ENCODE measurements at places on chromosomes 5 and 9. TPM values are rescaled to one million over a fixed set of nuclear protein-coding genes. Genes with fewer than 3 reads are reported as not detected.

UGT3A1 gene
- not detected for total RNA-seq

GBGT1 gene
- total RNA-seq = 8.5 TPM

OR1J2 gene
- total RNA-seq = not detected

TEK gene
- total RNA-seq = 2.3 TPM

TMED9 gene
- 402 TPM for total RNA-seq

FAM193B gene
- total RNA-seq = 47.8 TPM

GABRA6 gene
- total RNA-seq = not detected

STPG3 gene
- not detected for total RNA-seq

GRCh38 chr9:74431467-74431866 is 65.7 kb upstream of the RORB start:
- DNase-seq = no peak

DNA sequence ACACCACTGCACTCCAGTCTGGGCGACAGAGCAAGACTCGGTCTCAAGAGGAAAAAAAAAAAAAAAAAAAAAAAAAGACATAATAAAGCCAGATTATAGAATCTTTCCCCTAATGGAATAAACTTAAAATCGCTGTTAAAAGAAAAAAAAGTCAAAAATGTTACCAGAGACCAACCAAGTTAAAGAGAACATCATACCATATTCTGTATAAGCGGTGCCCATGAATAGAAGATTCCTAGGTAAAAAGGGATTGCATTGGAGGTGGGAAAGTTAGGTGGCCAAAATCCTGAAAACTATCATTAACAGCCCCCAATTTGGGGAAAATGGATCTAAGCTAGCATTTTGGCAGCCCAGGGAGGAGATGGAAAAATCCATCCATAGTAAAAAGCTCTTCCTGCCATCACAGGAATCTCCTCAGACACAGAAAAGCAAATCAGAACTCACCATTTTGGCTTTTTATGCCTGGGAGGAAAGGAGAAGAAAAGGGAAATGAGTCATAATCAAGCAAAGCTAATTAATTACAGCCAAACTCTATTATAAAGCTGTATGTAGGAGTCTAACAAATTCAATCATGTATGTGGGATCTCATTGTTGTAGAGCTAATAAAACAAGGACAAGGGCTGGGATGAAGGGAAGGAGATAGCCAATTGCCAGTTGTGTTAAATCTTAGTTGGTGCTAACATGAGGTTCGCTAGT is 363.8 kb downstream of the ARL15 start:
- DNase-seq = peak; percentile 6

DNA sequence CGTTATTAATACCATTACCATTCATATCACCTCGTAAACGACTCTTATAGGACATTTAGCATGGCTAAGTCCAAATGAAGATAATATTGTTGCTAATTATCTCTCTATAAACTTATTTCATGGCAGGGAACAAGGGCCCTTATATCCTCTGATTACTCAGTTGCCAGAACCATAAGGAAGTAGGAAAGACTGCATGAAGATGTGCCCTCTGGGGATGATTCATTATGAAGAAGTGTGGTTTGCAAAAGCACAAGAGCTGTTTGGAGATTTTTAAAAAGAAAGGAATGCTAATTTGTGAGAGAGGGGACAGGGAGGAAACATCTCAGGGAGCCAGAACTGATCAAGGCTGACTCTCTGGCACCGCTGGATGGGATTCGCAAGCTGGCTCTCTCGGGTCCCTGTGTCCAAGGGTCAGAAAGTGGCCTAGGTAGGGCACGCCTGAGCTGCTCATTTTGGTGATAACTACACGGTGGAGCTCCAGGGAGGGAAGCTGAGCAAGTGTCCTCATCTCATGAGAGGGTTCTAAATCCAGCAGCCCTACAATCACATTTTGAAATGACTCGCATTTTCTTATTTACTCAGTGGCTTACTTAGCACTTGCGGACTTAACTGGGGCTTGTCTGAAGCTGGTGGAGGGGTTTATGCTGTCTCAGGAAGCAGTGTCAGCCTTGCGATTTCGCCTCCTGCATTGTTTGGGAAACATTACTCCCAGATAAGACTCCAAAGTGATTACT is 136.8 kb downstream of the C5orf15 start:
- DNase-seq = peak; percentile 16

DNA sequence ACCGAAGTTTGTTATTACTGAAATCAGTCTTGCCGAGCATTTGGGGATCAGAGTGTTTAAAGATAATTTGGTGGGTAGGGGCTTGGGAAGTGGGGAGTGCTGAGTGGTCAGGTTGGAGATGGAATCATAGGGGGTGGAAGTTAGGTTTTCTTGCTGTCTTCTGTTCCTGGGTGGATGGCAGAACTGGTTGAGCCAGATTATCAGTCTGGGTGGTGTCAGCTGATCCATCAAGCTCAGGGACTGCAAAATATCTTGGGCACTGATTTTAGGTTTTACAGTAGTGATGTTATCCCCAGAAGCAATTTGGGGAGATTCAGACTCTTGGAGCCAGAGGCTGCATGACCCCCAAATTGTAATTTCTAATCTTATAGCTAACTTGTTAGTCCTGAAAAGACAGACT is 5.4 kb upstream of the ANKRD31 start:
- no peak for DNase-seq

- peak; percentile 65 for DNase-seq
Measured at GRCh38 chr9:115063058-115063845, 54.7 kb downstream of the TNC start.

DNA sequence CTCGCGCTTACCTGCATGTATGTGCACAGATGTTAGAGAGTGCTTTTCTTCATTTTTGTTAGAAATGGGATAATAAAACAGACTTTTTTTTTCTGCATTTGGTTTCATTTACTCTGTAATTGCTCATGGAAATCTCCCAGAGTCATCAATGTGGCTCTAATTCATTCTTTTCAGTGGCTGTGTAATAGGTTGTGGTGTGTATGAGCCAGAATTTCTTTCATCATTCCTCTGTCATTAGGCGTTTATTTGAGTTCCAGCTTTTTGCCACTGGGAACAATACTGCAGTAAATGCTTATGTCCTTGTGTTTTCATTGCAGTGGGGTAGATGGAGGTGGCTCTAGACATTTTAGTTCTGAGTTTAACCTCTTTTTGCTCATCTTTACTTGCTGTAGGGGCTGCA is 118.9 kb downstream of the NXNL2 start:
- peak; percentile 75 for DNase-seq

DNA sequence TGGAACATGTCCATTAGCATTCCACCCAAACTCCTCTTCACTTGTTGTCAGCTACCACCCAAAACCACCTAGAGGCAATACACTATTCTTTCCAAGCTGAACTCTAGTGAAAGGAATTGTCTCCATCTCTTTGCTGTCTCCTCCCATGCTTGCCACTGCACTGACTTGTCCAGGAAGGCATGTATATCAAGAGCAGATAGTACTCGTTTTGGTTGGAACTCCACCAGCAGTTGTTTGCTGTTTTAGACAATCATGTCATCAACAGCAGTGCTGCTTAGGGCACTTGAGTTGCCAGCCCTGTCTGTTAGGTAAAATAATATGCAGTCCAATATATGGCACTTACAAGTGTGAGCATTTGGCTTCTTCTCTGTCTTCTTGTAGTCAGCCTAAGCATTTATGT is 80.0 kb upstream of the SAP30L start:
- peak; percentile 41 for DNase-seq

GRCh38 chr5:42490831-42491230 is 67.6 kb downstream of the GHR start:
- DNase-seq = no peak

- DNase-seq = no peak
Measured at GRCh38 chr9:134612309-134612708, 29.3 kb upstream of the COL5A1 start.

DNA sequence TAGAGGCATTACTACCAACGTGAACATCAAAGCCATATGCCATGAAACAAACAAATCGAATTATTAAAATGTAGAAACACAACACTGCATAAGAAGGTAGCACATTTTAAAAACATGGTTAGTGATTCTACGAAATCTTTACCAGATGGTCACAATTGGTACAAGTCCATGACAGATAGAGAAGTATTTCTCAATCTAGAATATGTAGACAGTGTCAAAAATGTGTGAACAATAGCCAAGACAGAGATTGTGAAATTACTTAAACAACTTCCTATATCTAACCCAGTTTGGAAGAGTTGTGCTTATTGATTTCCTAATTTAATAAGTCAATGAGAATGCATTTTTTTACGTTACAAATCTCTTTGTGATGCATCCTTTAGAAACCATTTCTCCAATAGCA is 1121.6 kb downstream of the MAT2B start:
- no peak for DNase-seq

- peak; percentile 6 for DNase-seq
Measured at GRCh38 chr5:54785729-54786591, 199.4 kb downstream of the ESM1 start.

DNA sequence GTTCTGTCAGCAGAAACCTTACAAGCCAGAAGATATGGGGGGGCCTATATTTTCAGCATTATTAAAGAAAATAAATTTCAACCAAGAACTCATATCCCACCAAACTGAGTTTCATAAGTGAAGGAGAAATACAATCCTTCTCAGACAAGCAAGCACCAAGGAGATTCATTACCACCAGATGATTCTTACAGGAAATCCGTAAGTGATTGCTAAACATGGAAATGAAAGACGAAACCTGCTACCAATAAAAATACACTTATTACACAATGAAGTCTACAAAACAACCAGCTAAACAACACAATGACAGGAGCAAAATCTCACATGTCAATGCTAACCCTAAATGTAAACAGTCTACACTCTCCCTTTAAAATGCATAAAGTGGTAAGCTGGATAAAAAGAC is 17.8 kb upstream of the C9orf72 start:
- DNase-seq = no peak

DNA sequence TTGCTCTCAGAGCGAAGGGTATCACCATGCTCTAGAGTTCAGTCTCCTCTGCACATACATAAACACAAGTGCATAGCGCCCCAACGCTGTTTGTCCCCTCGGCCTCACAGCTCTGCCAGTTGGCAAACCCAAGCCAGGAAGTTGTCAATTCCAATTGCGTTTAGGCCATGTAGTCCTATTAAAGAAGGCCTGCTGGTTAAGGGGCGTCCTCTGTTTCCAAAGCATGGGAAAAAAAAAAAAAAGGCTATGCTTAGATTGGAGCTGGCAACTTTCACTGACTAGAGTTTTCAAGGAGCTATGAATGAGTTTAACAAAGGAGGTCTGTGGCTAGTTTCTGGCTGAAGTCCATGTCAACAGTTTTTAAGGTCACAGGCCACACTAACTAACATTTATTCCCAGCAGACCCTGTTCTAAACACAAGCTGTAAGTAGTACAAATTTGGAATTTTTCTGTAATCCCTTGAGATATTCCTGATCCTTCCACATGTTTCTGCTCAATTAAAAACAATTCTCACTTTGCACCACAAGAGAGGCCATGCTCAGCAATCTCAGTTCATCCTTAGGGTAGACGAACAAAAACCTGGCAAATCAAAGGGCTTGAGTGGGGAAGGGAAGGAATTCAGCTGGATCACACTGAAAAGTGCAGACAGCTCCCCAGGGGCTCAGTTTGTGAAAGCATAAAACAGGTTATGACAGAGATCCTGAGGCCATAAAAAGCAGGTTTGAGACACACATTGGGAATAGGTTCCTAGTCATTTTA is 187.7 kb downstream of the DENND1A start:
- peak; percentile 52 for DNase-seq

- DNase-seq = no peak
Measured at GRCh38 chr5:82738681-82739269, 338.4 kb downstream of the TMEM167A start.

- DNase-seq = no peak
Measured at GRCh38 chr5:127410959-127411358, 106.5 kb upstream of the PRRC1 start.

GRCh38 chr9:5626727-5627634 is 1.9 kb upstream of the RIC1 start:
- DNase-seq = peak; percentile 61

DNA sequence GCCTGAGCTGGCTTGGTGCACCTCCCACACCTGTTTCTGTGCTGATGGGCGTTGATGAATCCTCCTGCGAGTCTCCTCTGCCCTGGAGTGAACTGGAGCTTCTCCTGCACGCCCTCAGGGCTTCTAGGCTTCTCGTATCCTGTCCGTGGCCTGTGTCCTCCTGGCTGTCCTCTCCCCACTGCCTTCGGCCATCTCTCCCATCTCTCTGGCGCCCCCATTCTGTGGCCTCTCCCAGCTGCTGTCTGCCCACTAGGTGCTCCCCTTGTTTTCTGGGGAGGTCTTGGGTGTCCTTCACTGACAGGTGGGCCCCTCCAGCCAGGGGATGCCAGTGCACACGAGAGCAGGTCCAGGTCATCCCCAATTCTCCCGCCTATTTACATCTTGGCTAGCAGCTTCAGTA is 28.8 kb downstream of the AHRR start:
- DNase-seq = no peak

GRCh38 chr9:6106711-6107339 is 91.4 kb upstream of the RANBP6 start:
- DNase-seq = no peak

DNA sequence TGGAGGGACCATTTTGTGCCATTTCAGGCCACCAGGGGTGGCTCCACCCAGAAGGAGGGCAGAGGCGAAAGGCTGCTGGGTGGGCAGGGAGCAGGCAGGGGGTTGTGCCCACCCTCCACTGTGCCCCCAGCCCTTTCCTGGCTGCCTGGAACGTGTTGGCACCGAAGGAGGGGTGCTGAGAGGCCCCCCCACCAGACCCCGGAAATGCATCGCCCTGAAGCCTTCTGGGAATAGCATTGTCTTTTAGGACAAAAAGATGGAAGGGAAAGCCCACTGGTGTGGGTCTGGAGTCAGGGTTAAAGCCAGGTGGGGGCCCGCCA is 5.1 kb downstream of the NOXA1 start:
- DNase-seq = no peak

- DNase-seq = peak; percentile 35
Measured at GRCh38 chr5:104512063-104512825, 949.7 kb upstream of the NUDT12 start.

- DNase-seq = no peak
Measured at GRCh38 chr9:129327552-129328328, 149.7 kb upstream of the IER5L start.

GRCh38 chr5:177609076-177610059 is 9.4 kb downstream of the B4GALT7 start:
- no peak for DNase-seq
